ENCODE measurements at places on chromosomes 13 and 19.
A peak's percentile ranks its signal among the peaks of the same experiment; 100 is the strongest.

DNA sequence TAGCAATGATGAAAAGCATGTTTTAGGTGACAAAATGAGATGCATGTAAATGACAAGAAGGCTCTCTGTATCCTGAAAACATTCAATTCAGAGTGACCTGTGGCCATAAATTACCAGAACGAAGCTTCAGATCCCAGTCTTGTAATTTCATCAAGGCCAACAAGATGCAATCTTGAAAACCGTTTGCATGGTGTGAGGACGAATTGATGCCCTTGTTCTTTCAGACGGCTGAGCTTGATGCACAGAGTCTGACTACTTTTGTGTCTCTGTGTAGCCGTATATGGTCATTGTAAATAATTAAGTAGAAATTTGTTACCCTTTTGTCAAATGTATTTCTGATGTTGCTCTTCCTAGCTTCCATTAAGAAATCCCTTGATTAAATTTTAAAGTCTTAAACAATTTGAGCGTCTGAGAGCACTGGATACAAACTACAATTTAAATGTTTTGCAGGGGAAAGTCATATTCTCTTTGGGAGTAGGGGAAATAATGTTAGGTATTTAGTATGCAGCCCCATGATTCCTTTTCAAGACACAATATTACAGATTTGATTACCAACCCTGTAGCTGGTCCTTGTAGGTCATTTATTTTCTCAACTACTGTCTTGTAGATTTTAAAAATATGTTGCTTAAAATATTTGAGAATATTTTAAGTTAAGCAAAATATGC is 125.8 kb upstream of the PCDH9 start:
- no peak for DNase-seq

DNA sequence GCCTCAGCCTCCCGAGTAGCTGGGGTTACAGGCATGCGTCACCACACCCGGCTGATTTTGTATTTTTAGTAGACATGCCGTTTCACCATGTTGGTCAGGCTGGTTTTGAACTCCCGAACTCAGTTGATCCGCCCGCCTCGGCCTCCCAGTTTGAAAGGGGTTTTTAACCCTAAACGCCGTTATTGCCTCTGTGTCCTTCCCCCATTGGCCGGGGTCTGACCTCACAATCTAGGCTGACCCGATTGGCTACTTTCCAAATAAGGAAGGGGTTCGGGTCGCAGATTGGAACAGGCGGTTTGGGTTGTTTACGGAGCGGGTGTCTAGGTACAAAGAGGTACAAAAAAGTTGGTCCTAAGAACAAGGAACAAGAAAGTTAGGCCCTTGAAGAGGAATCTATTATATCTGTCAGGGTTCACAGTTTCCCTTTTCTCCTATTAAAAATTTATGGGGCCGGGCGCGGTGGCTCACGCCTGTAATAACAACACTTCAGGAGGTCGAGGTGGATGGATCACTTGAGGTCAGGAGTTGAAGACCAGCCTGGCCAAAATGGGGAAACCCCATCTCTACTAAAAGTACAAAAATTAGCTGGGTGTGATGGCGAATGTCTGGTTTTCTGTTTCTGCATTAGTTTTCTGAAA is 1.0 kb downstream of the ZNF253 start:
- peak; percentile 76 for DNase-seq

DNA sequence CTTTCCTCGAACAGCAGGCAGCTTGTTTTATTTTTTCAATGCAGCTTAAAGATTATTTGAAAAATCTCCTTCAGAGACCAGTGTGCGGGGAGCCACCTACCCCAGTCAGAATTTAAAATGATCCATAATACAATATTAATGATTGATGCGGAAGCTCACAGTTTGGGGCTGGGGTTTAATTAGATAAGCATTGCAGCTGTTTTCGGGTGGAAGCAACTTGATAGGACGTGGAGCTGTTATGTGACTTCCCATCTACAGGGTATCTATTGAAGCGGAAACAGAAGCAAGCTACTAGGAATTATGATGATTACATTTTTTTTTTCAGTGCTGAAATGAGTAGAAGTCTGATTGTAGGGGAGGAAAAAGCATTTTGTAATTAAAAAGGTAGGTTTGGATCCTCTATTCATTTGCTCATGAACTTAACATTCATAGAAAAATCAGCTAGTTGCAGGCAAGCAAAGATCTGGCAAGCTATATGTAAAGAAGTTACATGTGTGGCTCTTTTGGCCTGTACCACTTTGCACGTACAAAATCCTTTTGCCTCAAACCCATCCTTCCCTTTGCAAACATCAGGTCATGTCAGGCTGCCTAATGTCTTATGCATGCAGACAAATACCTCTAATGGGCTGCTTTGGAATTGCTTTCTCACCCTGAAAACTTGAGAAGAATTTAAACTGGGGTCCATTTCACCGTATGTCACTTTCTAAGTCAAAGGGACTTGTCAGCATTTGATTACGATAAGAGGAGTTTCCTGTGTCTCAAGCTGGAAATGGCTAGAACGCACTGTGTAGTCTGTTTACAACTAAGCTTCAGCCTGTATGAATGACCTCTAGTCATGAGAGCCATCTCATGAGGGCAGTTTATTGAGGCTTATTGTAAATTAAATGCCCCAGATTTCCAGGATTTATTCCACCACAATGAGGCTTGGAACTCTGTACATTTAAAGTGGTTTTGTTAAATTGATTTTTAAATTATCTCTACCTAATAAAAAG is 267.1 kb upstream of the TMTC4 start:
- no peak for DNase-seq

GRCh38 chr13:110042253-110042950 is 256.0 kb upstream of the IRS2 start:
- DNase-seq = no peak

DNA sequence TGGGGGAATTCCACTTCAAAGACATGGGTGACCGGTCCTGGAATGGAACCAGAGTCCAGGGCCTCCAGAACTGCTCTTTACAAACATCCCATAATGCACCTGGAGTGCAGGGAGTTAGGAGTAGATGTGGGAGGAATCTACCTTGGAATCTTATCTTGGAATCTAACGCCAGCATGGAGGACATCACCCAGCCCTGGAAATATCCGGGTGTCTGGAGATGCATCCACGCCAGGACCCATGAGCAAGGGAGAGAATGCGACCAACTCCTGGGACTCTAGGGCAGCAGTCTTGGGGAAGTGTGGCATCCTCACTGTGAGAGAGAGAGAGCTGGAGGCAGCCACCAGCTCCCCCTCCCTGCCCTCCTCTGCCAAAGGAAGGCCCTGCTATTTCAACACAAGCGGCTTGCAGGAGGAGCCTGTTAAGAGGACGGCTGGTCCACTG is 211.8 kb downstream of the UQCRFS1 start:
- DNase-seq = no peak

- DNase-seq = no peak
Observed at GRCh38 chr13:58239774-58240268, 608.3 kb downstream of the PCDH17 start.

DNA sequence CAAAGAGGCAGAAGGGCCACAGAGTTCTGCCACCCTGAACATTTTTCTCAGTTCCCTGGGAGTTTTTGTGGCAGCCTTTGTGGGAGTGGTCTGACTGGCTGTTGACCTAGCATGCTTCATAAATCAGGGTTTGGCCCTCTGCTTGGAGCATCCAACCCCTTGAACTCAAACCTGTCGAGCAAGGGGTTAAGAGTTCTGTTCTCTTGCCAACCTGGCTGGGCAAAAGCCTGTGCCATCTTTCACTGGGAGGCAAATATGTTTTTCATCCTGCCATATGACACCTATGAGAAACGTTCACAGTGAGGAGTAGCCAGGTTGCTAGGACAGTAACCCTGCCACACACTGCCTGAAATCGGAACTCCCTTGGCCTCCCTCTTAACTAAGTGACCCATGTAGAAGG is 7.7 kb upstream of the TEX26 start:
- no peak for DNase-seq

GRCh38 chr13:102293723-102294122 is 108.1 kb downstream of the FGF14 start:
- DNase-seq = no peak

GRCh38 chr19:47699360-47699917 is 13.8 kb upstream of the EHD2 start:
- peak; percentile 80 for DNase-seq

GRCh38 chr13:80840316-80840976 is 499.5 kb upstream of the SPRY2 start:
- no peak for DNase-seq

DNA sequence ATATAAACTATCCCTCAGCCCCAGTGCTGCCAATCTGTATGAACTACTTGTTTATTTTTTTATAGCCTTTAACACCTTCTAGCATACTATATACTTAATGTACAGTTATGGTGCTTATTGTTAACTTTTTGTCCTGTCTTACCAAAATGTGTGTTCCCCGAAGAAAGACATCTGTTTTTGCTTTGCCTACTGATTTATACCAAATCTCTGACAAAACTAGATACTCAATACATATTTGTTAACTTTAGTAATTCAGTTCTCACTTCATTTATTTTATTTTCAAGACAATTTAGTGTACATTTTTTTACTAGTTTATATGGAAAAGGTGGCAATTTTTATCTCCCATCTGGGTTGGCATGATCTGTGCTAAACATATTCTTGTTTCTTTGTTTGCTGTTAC is 824.3 kb upstream of the ATXN8OS start:
- DNase-seq = no peak

DNA sequence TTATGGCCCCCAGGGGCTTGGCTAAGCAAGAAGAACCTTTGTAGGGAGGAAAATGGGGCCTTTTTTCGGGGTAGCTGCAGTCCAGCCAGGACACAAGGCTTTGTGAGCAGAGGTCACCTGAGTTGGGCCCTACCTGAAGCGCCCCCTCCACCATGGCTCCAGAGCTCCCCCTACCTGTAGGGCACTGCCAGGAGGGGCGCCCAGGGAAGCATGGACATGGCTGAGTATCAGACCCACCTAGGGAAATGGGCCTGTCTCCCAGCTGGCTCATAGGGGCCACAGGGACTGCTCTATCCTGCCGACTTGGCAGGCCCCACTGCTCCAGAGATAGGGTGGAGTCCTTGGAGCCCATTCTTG is 9.0 kb upstream of the CEBPA start:
- peak; percentile 49 for DNase-seq

GRCh38 chr13:51021811-51022210 is 89.3 kb downstream of the C13orf42 start:
- DNase-seq = no peak

- DNase-seq = no peak
Observed at GRCh38 chr13:65881561-65882155, 1348.5 kb downstream of the PCDH9 start.

GRCh38 chr19:33432446-33433170 is 59.1 kb downstream of the CEBPG start:
- DNase-seq = no peak

DNA sequence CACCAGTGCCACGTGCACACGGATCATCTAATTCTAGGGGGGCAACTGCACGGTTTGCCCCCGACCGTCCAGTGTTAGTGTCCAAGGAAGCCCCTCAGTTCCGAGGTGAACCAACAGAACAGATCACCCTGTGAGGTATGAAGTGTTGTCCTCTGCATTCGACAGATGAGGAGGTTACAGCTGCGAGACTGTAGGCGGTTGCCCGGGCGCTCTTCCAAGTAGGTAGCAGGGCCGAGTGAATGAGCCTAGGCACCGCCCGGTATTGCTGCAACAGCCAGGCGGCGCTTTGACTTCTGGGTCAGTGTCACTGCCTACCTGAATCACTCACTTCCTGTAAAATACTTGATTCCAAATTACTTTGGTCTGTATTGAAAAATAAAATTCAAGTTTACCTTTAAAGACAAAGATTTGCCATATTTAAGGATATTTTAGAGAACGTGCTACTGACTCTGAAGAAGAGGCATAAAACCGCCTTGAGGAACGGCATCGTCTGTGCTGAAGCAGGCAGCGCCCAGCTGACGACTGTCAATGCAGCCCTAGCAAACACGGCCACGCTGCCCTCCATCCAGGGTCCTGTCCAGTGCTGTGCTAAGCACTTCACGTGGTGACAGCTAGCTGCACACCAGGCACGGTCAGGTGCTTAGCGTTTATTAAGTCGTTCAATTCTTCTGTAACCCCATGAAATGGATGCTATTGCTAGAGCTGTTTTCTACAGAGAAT is 19.3 kb upstream of the RASA3 start:
- DNase-seq = peak; percentile 87

DNA sequence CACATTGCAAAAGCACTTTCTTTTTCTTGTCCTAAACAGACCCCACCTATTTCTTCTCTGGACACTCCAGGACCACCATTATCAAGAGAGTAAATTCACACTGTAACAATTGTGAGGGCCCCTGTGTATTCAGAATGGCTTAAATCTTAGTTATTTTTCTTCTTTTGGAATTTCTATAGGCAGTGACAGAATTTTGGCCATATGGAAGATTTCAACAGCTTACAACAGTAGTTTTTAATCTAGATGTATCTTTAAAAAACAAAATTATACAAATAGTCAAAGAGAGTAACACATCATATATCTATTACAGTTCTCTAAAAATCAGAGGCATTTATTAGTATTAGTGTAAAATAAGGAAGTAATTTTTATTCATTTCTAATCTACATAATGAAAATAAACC is 482.1 kb downstream of the LIG4 start:
- DNase-seq = no peak

- no peak for DNase-seq
Observed at GRCh38 chr13:18951412-18951811, 230.2 kb downstream of the TUBA3C start.

GRCh38 chr13:113656831-113657671 is 947 bp downstream of the ATP4B start:
- DNase-seq = peak; percentile 1

DNA sequence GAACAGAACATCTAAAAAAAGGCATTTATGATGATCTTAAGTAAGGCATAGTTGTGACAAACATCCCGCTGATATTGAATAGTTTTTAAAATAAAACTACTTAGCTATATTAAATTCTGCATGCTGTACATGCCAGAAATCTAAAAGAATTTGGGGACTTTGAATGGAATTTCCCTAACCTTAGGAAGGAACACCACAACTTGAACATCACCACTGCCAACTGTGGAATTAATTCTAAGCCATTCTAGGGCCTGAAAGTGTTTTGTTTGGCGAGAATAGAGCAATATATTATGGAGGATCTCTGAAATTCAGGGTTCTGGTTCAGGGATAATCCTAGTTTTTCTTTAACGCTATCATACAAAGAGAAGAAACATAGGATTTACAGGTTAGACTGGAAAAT is 17.8 kb upstream of the LATS2 start:
- DNase-seq = no peak

GRCh38 chr13:66424422-66424821 is 805.7 kb downstream of the PCDH9 start:
- no peak for DNase-seq

GRCh38 chr13:70237131-70237530 is 128.9 kb upstream of the KLHL1 start:
- DNase-seq = no peak

GRCh38 chr19:46726551-46726950 is 9.6 kb upstream of the PRKD2 start:
- no peak for DNase-seq

- DNase-seq = no peak
Observed at GRCh38 chr13:70043685-70044084, 63.9 kb upstream of the ATXN8OS start.

- no peak for DNase-seq
Observed at GRCh38 chr19:54013866-54014265, 22.4 kb downstream of the CACNG6 start.

- no peak for DNase-seq
Observed at GRCh38 chr19:53849237-53849676, 18.4 kb upstream of the MYADM start.

Measured in activated CD4-positive, alpha-beta T cell treated with anti-CD3 and anti-CD28 coated beads for 36 hours (primary cell).